ENCODE measurements at places on chromosomes 16 and 17.

- no peak for DNase-seq
Observed at GRCh38 chr17:29010129-29010528, 4.3 kb upstream of the SEZ6 start.

DNA sequence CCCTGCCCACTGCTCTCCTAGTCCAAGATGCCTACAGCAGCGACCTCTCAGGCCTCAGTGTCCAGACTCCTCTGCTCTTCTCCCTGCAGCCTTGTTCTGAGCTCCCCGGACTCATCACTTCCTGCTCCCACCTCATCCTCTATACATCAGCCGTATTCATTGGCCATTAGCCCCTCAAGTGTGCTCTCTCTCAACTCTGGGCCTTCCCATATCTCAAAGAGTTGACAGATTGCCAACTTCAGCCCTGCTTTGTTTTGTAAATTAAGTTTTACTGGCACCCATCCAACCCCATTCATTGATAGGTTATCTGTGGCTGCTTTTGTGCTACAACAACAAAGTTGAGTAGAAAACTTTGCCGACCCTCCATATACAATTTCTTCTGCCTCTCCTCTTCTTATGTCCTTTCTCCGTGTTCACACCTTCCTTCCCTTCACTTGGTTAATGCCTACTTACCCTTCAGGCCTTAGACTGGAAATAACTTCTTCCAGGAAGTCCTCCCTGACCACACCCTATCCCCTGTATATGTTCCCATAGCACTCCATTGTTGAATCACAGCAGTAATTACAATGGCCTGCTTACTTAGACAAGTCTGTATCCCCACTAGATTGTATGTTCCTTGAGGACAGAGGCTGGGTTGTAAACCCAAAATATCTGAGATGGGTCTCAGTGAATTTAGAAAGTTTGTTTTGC is 63.4 kb upstream of the TANC2 start:
- DNase-seq = no peak

- no peak for DNase-seq
Observed at GRCh38 chr16:3375680-3376079, 20.0 kb downstream of the OR2C1 start.

DNA sequence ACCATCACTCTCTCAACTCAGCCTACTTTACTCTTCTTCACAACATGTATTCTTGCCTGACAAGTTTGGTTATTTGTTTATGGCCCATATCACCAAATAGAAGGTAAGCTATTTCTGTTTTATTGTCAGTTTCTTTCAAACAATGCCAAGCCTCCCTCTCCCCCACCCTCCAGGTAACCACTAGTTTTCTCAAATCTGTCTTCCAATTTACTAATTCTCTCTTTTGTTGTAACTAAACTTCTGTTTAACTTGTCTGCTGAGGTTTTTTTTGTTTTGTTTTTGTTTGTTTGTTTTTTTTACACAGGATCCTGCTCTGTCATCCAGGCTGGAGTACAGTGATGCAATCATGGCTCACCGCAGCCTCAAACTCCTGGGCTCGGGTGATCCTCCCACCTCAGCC is 34.9 kb downstream of the CHCT1 start:
- DNase-seq = no peak

DNA sequence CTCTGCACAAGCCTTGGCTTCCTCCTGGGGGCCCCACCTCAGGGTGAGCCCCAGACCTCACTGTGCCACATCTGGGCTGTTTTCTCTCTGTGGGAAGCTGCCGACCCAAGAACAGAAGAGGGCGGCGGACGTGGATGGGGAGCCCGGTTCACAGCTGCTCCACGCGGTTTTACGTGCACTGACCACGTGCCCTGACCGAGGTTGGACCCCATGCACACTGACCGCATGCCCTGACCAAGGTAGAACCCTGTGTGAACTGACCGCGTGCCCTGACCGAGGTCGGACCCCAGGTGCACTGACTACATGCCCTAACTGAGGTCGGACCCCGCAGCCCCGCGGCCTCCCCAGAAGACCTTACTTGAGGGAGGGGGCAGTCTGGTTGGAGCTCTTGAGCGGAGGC is 19.6 kb downstream of the CEP131 start:
- DNase-seq = no peak

- DNase-seq = no peak
Observed at GRCh38 chr16:60646631-60647030, 1389.6 kb downstream of the CDH8 start.

- DNase-seq = no peak
Observed at GRCh38 chr16:62167551-62167950, 131.3 kb upstream of the CDH8 start.

DNA sequence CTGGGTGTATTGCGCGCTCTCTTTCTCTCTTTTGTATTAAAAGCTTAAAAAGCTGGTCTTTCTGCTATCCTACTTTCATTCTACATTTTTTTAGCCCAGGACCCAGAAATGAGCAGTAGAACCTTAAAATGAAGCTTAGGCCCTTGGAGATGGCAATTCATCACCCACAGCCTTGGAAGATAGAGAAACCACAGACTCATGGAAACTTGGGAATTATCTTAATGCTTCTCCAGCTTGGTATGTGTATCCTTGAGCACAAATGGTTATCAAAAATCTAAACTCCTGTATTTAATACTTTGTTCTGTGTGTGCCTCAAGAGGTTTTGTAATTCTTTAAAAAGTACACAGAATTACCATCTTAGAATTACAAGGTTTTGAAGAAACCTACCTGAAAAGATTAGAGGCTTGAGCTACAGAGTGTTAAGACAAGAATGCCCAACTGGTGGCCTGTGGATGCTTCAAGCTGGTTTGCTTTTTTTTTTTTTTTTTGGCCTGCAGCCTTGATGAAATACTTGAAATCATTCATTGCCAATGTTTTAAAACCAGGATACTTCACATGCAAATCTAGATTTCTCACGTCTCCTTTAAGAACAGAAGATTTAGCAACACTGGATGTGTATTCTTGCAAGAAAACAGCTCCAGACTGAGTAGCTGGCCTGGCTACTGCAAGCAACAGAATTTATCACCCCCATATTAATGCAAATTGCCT is 105.0 kb downstream of the XYLT1 start:
- no peak for DNase-seq

GRCh38 chr16:20868890-20869289 is 31.3 kb downstream of the DCUN1D3 start:
- no peak for DNase-seq

GRCh38 chr16:30762991-30763725 is 1.0 kb downstream of the RNF40 start:
- no peak for DNase-seq

DNA sequence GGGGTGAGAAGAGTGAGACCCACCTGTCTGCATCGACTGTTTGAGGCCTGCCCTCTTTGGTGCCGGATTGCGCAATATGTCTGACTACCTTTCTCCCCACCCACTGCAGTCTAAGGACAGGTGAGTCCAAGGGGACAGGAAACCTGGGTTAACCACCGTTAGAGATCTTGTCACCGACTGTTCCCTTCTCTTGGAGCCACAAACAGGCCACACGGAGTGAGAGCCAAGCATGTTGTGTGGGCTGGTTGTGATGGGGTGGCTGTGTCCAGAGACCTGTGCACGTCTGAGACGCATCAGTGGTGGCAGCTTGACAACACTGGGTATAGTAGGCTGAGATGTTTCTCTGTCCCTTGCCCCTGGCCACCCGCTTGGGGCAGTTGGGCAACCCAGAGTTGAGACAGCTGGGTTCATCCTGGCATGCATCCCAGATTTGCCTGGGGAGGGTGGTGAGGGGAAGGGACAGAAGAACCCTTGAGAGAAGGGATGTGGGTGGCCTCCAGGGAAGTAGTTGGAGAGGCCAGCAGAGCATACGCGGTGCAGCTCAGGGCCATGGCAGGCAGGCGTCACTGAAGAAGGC is 21.4 kb downstream of the MPRIP start:
- no peak for DNase-seq

GRCh38 chr16:57994361-57994760 is 6.1 kb downstream of the ZNF319 start:
- no peak for DNase-seq

DNA sequence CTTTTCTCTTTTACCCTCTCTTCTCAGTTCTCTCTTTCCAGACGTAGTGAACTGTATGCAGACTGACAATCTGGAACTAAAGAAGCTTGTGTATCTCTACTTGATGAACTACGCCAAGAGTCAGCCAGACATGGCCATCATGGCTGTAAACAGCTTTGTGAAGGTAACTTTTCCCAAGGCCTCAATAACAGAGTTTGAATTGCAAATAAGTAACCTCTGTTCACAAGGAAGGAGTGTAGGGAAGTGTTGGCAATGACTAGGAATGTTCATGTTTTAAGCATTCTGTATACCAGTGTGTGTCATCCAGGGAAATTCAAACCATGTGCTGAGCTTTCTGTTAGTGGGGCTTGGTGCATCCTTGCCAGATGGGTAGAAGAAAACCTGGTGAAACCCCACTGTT is 18.6 kb downstream of the AP2B1 start:
- DNase-seq = no peak

DNA sequence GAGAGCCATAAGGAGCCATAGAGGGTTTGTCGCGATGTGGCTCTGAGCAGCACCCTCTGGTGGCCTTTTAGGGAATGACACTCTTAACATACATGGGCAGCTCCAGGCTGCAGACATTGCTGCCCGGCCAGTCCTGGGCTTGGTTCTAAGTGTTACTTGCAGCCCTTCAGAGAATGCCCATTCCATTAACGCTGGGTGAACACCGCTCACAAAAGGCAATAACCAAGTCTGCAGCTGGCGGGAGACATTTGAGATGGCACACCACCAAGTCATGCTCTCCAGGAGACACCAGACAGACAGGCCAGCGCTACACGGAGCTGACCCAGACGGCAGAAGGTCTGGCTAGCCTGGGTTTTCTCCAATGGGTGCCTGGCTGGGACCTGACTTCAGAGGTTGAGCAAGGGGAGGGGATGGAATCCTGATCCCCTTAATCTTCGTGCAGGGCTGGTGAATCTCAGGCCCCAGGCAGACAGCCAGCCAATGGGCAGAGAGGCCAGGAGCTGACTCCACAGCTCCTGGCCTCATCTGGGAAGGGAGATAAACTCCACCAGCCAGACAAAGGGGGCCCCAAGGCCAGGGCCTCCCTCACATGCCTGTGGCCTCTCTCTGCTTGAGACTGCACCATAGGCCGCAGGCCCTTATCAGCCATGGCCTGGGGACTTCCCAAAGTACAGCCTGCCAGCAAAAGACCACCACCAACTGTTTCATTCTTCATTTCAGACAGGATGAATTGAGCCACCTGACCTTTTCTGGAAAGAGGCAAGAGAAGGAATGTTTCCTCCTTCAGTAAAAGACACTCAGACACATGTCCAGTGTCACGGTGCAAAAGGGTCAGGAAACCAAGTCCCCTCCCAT is 58.8 kb downstream of the ZDHHC7 start:
- DNase-seq = peak; percentile 64

DNA sequence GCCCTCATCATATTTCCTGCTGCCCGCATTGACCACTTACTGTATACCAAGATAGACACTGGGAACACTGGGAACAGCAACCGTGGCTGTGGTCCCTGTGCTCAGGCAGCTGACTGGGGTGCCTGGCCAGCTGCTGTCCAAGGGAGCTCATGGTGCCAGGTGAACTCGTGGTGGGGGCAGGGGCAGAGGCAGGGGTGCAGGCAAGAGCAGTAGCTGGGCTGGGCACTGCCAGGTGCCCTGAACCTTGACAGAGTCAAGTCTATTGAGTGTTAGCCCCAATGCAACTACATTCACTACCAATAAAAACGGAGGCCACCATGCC is 202.5 kb downstream of the C16orf78 start:
- DNase-seq = no peak

DNA sequence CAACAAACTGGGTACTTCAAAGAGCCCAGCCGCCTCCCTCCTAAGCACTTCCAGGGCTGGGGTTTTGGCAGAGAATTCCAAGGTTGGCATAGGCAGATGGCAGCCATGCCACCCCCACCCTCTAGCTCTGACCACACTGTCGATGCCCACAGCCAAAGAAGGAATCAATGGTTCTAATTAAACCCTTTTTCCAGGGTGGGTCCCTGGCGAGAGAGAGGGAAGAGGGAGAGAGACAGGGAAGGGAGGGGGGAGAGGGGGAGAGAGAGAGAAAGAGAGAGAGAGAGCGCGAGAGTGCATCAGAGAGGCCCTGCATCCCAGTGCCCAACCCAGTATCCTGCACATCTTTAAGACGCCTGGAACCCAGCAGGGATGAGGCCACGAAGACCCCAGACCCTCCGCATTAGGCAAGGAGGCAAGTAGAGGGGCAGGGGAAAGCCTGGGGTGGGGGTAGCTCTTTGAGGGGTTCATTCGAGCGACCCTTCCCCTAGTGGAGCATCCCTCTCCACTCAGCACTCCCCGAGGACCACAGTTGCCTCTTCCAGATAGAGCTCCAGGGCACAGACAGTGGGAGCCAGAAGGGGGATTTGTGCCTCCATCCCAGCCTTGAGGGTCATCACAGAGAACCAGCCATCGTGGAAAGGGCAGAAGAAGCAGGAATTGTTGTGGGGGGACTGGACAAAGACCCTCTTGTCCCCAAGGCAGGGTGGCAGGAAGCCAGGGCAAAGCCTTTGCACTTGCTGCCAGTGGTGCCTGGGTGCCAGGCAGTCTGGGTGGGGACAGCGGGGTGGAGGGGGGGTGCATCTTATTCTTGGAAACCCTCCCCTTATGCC is 2.6 kb downstream of the SRCIN1 start:
- no peak for DNase-seq

- DNase-seq = no peak
Observed at GRCh38 chr17:68771867-68772515, 170.8 kb upstream of the FAM20A start.

- no peak for DNase-seq
Observed at GRCh38 chr16:19020689-19021088, 37.0 kb downstream of the TMC7 start.

GRCh38 chr16:79151-80054 is 1.4 kb downstream of the MPG start:
- no peak for DNase-seq

DNA sequence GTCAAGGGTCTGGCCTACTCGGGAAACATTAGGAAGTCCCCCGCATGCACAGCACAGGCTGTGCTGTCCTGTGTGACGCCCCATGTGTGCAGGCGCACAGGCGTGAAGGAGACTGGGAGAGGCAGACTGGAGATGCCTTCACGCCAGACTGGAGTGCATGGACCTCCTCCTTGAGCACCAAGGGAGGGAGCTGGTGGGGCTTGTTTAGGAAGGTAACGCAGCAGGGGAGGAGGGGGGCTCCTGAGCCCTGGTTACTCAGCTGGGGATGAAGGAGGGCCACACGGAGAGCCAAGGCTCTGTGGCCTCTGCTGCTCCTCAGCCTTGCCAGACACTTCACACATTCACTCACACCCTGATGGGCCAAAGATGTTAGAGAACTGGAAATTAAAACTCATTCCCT is 7.7 kb downstream of the HSDL1 start:
- DNase-seq = no peak

DNA sequence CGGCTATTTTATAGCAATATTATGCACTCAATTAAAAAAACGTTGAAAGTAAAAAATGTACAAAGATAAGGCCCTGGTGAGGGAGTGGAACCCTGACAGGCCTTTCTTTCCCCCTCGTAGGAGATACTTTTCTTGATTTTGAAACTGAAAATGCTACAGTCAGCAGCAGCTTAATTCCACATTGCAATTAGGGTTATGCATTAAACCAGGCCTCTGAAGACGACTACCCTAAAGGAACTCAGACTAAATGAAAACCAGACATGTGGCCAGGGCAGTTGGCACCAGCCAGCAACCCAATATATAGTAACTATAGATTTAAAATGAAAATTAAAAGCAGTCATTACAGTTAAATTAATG is 463.2 kb upstream of the MAF start:
- no peak for DNase-seq

GRCh38 chr17:32777436-32777835 is 99.5 kb downstream of the MYO1D start:
- no peak for DNase-seq

Measured in stimulated activated CD4-positive, alpha-beta T cell treated with anti-CD3 and anti-CD28 coated beads, Interleukin-1b, Interleukin-23, amount 100 ng/mL, for 48 hours (primary cell).